ENCODE measurements at places on chromosomes 3 and 15. TPM values are rescaled to one million over a fixed set of nuclear protein-coding genes. Genes with fewer than 3 reads are reported as not detected.

GRCh38 chr3:115758076-115758763 lies 134.9 kb downstream of the GAP43 start:
- DNase-seq, result no peak

- DNase-seq, result no peak
Observed at GRCh38 chr3:141308588-141309218, 59.6 kb upstream of the ZBTB38 start.

DNA sequence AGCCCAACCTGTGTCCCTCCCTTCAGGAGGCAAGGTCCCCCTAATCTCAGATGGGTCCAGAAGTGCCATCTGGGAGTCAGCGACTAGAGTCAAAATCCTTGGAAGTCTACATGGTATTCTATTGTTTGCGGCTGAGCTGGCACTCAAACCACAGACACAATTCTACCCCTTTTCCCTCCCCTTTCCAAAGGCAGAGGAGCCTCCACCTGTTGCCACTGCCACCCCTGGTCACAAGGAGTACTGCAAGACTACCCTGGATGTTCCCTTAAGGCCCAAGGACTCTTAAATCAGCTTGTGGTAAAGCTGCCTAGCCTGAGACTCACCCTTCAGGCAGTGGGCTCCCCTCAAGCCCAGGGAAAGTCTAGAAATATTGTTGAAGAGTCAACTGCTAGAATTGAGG lies 4.3 kb upstream of the OR5H6 start:
- no peak for DNase-seq

DNA sequence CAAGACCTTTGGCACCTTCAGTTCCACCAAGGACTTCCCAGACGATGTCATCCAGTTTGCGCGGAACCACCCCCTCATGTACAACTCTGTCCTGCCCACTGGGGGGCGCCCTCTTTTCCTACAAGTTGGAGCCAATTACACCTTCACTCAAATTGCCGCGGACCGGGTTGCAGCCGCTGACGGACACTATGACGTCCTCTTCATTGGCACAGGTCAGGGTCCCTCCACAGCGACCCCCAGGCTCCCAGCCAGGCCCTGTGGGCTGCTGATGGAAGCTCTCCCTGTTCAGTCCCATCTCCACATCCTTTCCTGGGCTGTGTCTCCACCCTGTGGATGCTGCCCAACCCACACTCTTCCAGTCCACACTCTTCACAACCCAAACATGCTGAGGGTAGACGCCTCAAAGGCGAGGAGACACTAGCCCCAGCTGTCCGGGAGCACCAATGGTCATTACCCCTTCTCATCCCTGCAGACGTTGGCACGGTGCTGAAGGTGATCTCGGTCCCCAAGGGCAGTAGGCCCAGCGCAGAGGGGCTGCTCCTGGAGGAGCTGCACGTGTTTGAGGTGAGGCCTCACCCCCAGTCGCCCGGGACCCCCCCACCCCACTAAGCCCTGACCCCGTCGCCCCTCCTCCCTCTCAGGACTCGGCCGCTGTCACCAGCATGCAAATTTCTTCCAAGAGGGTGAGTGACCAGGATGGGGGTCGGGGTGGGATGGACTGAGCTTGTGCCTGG lies 4.3 kb upstream of the LSMEM2 start:
- DNase-seq, result peak; percentile 65

DNA sequence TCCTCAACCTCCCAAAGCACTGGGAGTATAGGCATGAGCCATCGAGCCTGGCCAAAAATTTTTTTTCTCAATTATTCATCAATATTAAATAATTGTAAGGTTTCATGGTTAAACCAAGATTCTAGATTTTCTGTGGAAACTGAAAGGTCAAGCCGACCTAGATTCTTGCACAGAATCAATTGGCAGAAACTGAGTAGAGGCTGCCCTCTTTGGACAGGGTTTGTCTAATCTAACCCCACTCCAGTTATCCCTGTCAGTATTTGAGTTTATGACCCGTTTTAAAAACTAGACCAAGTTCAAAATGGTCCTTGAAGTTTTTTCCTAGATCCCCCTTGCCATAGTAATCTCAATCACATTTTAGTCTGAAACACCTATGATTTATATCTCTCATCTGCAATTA lies 8.6 kb upstream of the ADAM10 start:
- DNase-seq, result no peak

DNA sequence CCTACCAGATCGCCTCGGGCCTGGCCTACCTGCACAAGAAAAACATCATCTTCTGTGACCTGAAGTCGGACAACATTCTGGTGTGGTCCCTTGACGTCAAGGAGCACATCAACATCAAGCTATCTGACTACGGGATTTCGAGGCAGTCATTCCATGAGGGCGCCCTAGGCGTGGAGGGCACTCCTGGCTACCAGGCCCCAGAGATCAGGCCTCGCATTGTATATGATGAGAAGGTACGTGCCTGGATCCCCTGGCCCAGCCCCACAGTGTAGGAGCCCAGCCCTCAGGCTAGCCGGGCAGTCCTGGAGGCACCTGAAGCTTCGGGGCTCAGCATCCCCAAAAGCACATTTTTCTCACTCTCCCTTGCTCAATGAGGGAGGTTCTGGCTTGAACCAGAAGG lies 135.8 kb downstream of the LRRK1 start:
- no peak for DNase-seq

DNA sequence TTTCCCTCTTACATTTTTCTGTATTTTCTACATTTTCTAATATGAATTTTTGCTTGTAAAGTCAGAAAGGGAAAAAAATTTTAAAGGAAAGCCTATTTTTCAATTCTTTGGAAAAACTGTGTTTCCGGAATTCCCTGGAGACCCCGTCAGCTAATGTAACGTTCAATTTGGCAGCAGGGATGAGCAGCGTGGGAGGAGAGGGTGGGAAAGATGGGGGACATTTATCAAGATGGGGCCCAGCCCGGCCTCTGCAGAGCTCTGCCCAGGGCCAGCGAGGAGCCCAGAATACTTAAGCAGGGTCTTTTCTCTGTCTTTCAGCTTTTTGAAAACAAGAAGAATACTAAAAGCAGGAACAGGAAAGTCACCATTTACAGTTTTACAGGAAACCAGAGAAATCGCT lies 129.0 kb downstream of the LRRK1 start:
- DNase-seq, result no peak

- no peak for DNase-seq
Observed at GRCh38 chr15:33580526-33580925, 269.8 kb downstream of the RYR3 start.

GRCh38 chr3:128605091-128606046 lies 45.2 kb downstream of the RPN1 start:
- no peak for DNase-seq

GRCh38 chr15:35362195-35362829 lies 183.7 kb downstream of the DPH6 start:
- DNase-seq, result no peak

- no peak for DNase-seq
Observed at GRCh38 chr3:64824394-64824909, 136.7 kb upstream of the ADAMTS9 start.

- no peak for DNase-seq
Observed at GRCh38 chr3:10956986-10957385, 35.6 kb upstream of the SLC6A1 start.

The SLC25A38 gene
- polyA plus RNA-seq, result 55.6 TPM

The CHRNA5 gene
- 0.89 TPM for polyA plus RNA-seq

The CPNE9 gene
- not detected for polyA plus RNA-seq

The CYP8B1 gene
- polyA plus RNA-seq, result not detected

The SH2D7 gene
- polyA plus RNA-seq, result not detected

The SMCO1 gene
- not detected for polyA plus RNA-seq

Data from CD8-positive, alpha-beta memory T cell (primary cell).